ENCODE measurements at places on chromosomes 2 and 18. TPM values are rescaled to one million over a fixed set of nuclear protein-coding genes. Genes with fewer than 3 reads are reported as not detected.

- no peak for DNase-seq
These were observed 103.5 kb downstream of the ICOS start for GRCh38 chr2:204040016-204040415.

DNA sequence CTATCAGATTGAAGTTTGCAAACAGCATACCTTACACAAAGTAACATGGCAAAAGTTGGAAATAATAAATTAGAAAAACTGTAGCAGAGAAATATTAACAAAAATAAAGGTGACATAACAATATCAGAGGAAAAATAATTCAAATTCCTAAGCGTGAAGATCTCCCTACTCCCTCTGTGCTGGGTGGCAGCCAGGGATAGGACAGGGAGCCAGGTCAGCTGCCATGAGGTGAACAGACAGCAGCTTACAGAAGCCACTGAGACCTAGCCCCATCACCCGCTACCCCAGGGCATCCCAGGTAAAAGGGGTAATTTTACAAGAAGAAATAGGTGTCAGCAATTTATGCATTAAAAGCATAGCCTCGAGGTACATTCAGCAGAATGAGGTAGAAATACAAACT is 423.8 kb upstream of the HS6ST1 start:
- no peak for DNase-seq

- DNase-seq: no peak
These were observed 479 bp upstream of the ATP5F1A start for GRCh38 chr18:46098616-46098933.

DNA sequence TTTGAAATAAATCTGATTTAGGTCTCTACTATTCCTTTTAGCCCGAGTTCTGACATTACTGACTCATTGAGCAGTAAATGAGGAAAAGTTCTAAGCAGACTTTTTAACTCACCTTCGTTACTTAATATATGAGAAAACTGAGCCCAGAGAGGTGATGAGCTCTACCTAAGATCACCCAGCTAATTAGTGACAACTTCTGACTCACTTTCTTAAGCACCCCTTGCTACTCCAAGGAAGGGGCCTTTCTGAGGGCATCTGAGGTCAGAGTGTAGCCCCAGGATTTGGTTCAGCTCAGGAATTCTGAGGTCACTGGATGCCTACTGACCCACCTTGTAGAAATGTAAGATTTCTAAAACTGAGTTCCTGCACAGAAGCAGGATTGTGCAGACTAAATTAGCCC is 102.2 kb upstream of the FZD5 start:
- DNase-seq: peak; percentile 64

- peak; percentile 83 for DNase-seq
These were observed 197.5 kb upstream of the ARL4C start for GRCh38 chr2:234694244-234695013.

GRCh38 chr2:191441496-191442214 is 196.5 kb downstream of the MYO1B start:
- DNase-seq: no peak

- no peak for DNase-seq
These were observed 66.4 kb downstream of the USP34 start for GRCh38 chr2:61404438-61404837.

DNA sequence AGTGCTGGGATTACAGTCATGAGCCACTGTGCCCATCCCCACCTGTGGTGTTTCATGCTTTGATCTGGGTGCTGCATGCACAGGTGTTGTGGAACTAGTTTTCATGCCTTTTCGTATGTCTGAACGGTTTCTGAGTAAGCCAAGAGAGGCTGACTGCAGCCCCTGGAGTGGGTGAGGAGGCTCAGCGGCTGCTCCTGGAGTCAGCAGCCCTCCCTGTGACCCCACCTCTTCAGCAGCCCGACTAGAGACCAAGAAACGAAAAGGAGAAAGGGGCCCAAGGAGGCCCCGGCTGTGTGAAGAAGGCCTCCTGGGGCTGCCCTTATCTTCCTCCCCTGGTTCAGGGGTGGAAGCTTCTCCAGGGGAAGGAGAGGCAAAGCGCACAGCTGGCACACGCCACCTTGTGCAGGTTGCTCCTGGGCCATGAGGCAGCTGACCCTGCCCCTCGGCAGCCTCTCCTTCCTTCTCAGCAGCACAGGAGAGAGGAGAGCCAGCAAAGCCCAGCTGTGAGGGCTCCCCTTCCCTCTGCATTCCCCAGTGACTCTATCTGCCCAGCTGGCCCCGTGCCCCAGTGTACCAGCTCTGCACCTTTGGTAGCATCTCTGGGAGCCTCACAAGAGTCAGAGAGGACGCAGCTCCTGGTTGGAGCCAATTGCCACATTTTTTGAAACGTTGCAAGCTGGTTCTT is 182.5 kb upstream of the HS6ST1 start:
- no peak for DNase-seq

- peak; percentile 79 for DNase-seq
These were observed 72.0 kb upstream of the TMEM178A start for GRCh38 chr2:39593439-39594393.

Gene COL6A3
- total RNA-seq: 3.6 TPM

Gene POTEE
- not detected for total RNA-seq

Gene PLCD4
- total RNA-seq: 2.9 TPM
